ENCODE measurements at places on chromosomes 1 and 21.

GRCh38 chr1:234977875-234978396 lies 150.7 kb downstream of the TOMM20 start:
- no peak for DNase-seq

DNA sequence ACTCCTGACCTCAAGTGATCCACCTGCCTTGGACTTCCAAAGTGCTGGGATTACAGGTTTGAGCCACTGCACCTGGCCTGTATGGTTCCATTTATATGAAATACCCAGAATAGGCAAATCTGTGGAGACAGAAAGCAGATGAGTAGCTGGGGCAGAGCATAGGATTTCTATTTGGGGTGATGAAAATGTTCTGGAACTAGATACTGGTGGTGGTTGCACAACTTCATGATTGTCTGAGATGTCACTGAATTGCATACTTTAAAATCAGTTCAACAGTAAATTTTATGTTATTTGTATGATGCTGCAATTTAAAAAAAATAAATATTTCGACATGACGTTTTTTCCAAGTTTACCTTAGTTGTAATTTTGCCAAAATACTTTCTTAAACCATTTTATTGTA lies 23.9 kb downstream of the ITSN1 start:
- no peak for DNase-seq

- no peak for DNase-seq
These were observed 15.0 kb upstream of the TGFB2 start for GRCh38 chr1:218330043-218330623.

- no peak for DNase-seq
These were observed 48.1 kb upstream of the KCNA3 start for GRCh38 chr1:110722807-110723206.

DNA sequence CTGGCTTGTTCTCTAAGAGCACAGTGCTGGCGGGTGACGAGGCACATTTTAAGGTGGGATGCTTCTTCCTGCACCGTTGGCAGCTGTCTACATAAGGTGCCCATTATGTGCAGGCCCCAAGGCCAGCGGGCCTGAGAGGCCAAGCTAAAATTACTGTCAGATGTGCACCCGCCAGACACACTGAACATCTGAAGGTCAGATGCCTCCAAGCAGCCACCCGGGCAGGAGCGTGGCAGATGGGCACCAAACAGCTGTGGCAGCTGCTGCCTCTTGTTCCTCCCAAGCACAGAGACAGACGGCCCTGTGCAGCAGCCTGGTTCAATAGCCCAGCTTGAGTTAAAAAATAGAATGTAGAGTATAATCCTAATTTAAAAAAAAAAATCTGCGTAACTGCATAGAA lies 211.9 kb upstream of the EDN2 start:
- no peak for DNase-seq

Data from stimulated activated CD4-positive, alpha-beta T cell treated with anti-CD3 and anti-CD28 coated beads, Interleukin-1b, Interleukin-23, amount 100 ng/mL, for 24 hours (primary cell).